ENCODE measurements at places on chromosomes 16 and 17. TPM values are rescaled to one million over a fixed set of nuclear protein-coding genes. Genes with fewer than 3 reads are reported as not detected.

The RAC3 gene
- total RNA-seq = 41.7 TPM

The PRSS27 gene
- total RNA-seq = not detected

The NDEL1 gene
- 21.9 TPM for total RNA-seq

The CDC42EP4 gene
- 27.2 TPM for total RNA-seq

The TPSG1 gene
- total RNA-seq = not detected

The TCAP gene
- 1.00 TPM for total RNA-seq

The MTSS2 gene
- 21.1 TPM for total RNA-seq

The NEUROD2 gene
- total RNA-seq = not detected

The CDK5R1 gene
- 3.5 TPM for total RNA-seq

The TVP23A gene
- not detected for total RNA-seq

The CD300E gene
- total RNA-seq = not detected

The CLEC3A gene
- not detected for total RNA-seq

The MED13 gene
- total RNA-seq = 23.6 TPM

The TNRC6A gene
- total RNA-seq = 21.9 TPM

The RNF167 gene
- 95.7 TPM for total RNA-seq
